ENCODE measurements at places on chromosomes 5 and 9.

DNA sequence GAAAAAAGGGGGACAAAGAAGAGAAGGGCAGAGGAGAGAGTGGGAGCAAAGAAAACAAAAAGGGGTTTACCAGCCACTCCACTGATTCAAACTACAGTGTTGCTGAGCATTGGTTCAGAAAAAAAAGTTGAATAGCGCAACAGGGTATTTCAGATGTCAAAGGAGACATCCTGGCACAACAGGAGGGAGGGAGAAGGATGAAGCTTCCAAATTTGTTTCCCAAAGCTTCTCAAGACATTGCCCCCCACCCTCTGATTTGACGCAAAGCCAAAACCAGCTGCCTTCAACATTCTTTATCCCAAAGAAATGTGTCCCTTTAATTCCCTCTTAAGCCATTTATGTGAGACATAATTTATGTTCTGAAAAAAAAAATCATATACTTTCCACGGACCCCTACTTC, 105.5 kb upstream of the TNC start:
- no peak for DNase-seq

GRCh38 chr5:26239588-26239987, 798.8 kb downstream of the CDH9 start:
- no peak for DNase-seq

GRCh38 chr5:150615141-150615699, 25.2 kb upstream of the SYNPO start:
- DNase-seq = no peak

- DNase-seq = no peak
Observed at GRCh38 chr5:50853151-50853550, 186.7 kb downstream of the PARP8 start.

DNA sequence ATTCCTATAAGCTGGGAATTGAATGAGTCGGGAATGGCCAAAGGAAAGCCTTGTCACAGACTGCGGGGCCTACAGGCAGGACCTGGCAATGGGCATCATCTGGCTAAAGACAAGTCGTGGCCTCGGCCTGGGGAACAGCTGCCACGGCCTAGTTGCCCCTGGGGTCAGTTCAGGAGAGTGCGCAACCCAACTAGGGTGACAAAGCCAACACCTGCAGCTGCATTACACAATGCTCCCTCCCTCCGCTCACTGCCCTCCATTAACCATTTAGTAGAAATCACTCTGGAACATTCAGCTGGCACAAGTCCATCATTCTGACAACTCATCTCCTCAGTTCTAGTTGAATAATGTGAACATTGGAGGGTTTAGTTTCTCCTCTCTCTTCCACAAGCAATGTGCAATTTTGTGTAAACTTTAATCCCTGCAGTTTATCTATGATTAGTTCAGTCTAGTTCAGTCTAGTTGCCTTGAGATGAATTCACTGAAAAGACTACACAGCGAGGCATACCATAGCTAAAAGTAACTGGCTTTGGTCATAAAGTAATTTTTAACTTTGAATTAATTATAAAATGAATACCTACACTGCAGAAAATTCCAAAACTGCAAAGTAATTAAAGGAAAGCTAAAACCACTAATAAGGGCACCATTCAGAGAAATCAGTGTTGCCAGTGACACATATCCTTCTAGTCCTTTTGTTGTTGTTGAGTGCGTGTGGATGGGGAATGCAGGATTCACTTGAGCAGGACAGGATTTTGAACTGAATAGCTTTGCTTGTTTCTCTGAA, 5.1 kb downstream of the GLDC start:
- DNase-seq = no peak

DNA sequence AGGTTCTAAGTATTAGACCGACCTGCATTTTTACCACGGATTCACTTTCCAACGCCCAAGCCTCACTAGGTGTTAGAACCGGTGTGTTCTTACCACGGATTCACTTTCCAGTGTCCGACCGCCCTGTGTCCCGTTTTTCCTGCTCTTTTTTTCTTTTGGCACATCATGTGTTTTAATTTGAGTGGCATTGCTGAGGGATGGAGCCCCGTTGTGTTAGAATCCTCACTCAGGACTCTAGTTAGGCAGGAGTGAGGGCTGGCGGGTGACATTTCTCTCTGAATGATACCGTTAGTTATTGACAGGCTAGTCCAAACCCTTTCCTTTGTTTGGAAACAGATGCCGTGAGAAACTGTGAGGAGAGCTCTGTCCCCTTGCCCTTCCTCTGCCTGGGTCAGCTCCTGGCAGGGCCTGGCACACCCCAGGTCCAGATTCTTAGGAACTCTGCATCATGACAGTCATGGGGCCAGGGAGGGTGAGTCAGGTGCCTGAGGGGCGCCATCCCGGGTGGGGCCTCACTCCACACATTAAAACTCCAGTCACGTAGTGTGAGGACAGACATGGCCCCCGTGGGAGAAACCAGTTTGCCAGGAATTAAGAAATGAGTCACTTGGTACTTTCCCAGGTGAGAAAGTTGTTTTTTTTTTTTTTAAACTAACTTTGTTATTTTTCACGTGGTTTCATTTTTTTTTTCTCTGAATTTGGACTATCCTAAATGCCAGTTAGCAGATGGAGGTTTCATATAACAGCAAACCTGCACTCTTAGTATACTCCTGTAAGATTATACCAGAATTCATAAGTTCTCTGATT, 15.8 kb downstream of the EXOC3 start:
- no peak for DNase-seq

- DNase-seq = no peak
Observed at GRCh38 chr9:120650352-120650751, 63.9 kb downstream of the MEGF9 start.

GRCh38 chr9:93093127-93093876, 2.7 kb upstream of the CARD19 start:
- no peak for DNase-seq

DNA sequence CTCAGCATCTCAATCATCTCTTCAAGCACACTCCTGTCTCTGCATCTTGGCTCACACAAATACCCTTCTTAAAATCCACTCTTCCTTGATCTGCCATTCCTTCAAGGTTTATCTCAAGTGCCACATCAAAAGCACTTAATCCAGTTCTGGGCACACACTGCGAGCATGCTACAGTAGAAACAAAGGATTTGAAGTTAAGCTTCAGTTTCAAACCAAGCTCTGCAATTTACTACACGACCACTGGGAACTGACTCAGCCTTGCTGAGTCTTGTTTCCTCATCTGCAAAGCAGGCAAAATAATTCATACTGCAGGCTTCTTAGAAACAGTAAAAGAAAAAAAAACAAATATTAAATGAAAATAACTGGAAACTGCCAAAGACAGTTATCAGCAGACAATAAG, 50.5 kb upstream of the CTNNAL1 start:
- no peak for DNase-seq

DNA sequence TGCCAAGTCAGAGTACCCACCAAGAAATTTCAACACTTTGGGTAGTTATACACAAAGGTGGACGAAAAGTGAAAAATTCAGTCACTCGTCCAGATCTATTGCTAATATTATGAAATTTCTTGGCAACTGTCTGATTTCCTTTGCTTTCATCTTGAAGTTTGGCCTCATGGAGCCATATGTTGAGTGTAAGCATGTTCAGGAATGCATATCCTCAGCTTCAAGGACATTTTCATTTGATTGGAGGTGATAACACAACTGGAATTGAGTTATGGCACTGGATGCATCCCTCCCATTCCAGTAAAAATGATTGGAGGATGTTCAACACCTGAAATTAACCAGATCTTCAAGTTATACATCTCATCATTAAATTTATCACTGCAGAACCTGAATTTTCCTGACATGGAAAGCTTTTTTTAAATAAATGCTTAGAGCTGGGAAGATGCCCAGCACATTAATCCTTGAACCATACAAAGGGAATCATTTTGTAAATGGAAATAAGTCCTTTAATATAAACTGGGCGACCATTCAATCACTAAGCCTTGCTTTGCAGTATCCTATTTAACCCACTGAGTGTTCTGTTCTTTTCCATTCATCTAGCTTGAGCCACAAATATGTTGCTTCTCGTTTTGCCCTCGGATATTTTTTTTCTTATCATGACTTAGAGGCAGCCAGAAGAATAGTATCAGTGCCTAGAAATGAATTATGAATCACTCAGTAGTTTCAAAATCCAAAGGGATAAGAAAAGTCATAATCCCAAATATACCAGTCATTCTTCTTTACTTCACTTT, 273.7 kb upstream of the PIK3R1 start:
- DNase-seq = no peak

DNA sequence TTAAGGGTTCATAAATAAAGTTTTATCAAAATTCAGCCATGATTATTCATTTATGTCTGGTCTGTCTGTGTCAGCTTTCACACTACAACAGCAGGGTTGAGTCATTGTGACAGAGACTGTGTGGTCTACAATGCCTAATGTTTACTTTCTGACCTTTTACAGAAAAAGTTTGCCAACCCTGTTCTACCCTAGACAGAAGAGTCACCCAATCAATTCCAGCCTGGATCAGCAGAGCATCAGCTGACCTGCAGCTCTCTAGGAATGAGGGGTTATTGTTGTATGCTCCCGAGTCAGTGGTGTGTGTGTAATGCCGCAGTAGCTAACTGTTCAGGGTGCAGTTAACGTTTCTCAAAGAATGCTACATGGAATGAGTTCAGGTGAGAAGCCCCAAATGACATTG, 87.3 kb downstream of the HRH2 start:
- no peak for DNase-seq

DNA sequence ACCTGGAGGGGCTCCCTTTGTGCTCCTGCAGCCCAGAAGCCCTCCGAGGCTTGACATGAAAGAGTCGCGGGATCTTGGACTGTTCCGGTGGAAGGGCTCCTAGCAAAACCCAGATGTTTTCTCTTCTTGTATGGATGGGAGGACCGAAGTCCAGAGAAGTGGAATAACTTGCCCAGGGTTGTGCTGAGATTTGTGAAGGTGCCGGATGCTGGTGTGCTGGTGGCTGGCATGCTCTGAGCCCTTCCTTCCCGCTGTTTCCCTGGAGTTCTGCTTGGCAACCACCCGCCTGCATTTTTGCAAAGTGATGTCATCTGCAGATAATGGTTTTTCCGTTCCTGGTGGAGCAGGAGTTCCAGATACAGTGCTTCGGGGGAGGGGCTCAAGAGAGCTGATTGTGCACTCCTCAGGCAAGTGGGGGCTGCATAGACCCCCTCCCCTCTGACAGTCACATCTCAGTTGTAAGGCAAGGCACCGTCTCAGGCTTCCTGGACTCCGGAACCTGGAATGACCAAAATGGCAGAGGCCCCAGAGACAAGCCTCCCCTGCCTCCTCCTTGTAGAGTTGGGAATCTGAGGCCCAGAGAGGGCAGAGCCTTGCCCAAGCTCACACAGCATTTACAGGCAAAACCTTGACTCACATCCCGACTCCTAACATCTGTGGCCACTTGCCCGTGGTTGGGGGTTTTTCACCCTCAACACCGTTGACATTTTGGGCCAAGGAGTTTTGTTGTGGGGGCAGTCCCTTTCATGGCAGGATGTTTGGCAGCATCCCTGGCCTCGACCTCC, 157.0 kb downstream of the RGS3 start:
- peak; percentile 55 for DNase-seq

- no peak for DNase-seq
Observed at GRCh38 chr9:118891213-118891612, 478.0 kb downstream of the BRINP1 start.

GRCh38 chr5:90308787-90309585, 100.6 kb downstream of the CETN3 start:
- DNase-seq = no peak

DNA sequence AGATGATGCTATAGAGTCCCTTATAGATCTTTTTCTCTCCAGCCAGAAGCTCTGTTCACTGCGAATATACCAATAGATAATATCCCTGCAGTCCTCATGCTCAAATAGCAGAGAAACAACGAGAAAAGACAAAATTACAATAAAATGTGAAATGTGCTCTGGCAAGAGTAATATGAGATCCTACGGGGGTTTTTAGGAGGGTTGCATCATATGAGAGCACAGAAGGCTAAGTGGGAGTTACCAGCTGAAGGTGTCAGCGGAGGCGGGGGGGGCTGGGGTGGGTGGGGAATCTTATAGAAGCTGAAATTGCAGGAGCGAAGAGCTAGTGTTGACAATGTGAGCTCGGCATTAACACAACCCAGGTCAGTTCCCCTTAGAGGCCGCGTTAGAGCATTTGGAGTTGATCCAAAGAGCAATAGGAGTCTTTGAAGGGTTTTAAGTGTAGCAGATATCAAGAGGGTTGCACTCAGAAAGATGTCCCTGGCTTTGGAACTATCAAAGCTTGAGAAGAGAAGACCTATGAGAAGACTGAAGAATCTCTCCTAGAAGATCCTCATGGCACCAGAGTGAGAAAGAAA, 109.7 kb downstream of the BASP1 start:
- no peak for DNase-seq

GRCh38 chr9:73129941-73130685, 21.6 kb upstream of the ANXA1 start:
- DNase-seq = no peak

- no peak for DNase-seq
Observed at GRCh38 chr5:168961681-168962080, 339.3 kb downstream of the SLIT3 start.

DNA sequence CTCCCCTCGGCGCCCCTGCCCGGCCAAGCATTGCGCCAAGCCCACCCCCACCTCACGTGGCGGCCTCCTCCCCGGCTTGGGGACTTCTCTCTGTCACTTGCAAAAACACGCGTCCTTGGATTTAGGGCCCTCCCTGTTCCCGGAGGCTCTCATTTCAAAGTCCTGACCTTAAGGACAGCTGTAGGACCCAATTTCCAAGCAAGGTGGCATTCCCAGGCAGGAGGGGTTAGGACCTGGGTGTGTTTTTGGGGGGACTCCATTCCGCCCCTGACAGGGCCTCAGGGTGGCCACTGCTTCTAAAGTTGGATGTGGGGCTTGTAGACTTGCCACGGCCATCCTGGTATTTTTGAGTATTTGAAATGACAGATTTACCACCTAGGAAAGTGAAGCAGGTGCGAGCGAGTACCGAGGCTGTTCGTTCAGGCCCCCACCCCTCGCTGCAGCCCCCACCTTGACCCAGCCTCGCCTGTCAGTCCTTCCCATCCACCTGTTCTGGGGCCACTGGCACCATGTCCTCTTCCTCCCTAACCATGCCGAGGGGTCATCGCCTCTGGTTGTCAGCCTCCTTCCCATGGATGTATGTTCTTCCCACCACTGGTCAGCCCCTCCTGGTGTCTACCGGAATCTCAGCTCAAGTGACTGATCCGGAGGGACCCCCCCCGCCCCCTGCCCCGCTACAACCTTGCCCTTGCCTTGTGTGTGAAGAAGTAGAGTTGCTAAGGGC, 52.4 kb downstream of the MRPL36 start:
- no peak for DNase-seq

- no peak for DNase-seq
Observed at GRCh38 chr5:8767746-8768145, 778.1 kb downstream of the SEMA5A start.

DNA sequence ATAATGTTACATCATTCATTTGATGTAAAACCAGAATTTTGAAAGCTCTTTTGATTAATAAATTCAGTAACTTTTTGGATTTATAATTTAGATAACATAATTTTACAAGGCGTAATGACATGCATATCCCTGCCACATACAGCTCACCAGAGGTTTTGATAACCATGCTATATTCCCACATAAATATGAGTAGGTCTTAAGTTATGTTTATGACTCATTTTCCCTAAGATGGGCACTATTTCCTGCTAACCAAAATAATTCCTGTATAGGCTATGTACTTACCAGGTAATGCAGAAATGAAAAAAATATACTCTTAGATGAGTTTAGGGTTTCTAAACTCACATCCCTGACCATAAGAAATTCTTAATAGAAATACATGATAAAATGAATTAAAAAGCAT, 93.9 kb upstream of the EDIL3 start:
- DNase-seq = no peak

Data from 8988T (cell line).